ENCODE measurements at places on chromosomes 4 and X.

DNA sequence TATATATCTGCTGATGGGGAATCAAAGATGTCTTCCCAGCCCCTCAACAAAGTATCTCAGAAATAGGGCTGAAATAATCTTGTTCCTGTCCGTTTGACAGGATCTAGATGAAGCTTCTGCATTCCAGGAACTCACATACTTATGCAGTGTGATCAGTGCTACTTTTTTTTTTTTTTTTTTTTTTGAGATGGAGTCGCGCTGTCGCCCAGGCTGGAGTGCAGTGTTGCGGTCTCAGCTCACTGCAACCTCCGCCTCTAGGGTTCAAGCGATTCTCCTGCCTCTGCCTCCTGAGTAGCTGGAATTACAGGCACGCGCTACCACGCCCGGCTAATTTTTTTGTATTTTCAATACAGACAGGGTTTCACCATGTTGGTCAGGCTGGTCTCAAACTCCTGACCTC lies 36.4 kb downstream of the DHX15 start:
- DNase-seq: no peak

DNA sequence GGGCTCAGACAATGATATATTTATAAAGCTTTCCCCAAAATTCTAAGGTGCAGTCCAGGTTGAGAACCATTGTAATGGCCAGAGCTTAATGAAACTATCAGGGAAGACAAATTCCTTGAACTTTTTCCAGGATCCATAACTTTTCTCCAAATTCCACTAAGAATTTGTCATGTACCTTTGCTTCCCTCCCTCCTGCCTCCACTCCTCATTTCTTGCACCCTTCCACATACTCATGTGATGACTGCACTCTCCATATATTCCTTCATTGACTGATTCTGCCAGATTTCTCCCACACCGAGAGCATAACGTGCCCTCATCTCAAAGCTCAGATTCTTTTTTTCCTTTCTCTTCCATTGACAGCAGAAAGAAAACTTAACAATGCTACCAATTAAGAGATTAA lies 20.9 kb upstream of the AMELX start:
- DNase-seq: no peak

DNA sequence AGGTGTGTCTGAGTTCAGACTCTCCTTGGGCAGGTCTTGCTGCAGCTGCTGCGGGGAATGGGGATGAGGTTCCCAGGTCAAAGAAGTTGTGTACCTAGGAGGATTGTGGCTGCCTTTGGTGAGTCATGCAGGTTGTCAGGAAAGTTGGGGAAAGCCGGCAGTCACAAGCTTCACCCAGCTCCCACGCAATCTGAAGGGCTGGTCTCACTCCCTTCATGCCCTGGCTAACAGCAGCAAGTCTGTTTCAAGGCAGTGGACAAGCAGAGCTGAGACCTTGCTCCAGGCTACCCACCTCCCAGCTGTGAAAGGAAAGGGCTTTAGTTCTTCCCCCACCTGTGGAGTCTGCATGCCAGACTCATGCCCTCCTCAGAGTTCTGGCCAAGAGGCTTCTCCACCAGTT lies 287.2 kb downstream of the DTHD1 start:
- DNase-seq: no peak

DNA sequence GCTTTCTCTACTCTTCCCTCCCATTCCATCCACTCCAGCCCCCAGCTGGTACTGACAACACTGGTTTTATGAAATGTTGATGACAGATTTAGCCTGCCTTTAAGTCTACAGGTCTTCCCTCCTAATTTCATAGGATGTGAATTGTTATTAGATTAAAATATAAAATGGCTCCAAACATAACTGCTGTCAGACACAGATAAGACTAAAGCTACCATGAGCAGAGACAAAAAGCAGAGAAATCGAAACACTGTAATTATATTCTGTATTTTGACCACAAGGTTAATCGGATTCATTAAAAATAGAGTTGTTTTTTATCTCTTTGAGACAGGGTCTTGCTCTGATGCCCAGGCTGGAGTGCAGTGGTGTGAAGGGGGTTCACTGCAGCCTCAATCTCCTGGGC lies 28.3 kb downstream of the SEC24D start:
- no peak for DNase-seq

GRCh38 chr4:12579172-12579571 lies 905.0 kb downstream of the RAB28 start:
- no peak for DNase-seq

DNA sequence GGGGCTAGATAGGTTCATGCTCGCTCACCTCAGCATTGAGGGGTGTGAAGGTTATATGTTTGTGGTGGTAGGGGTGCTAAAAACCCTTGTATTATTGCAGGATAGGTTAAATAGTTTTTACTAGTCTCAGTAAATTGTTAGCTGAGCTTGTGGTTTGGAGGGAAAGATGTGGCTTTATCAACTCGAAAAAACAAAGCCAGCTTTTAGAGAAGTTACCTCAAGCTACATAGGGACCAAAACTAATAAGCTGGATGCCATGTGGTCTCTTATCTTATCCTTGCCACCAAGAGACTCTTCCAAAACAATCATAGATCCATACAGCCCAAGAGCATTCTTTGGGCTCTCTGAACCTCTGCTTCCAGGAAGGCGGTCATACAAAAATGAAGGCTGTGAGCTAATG lies 29.2 kb downstream of the MSN start:
- no peak for DNase-seq

DNA sequence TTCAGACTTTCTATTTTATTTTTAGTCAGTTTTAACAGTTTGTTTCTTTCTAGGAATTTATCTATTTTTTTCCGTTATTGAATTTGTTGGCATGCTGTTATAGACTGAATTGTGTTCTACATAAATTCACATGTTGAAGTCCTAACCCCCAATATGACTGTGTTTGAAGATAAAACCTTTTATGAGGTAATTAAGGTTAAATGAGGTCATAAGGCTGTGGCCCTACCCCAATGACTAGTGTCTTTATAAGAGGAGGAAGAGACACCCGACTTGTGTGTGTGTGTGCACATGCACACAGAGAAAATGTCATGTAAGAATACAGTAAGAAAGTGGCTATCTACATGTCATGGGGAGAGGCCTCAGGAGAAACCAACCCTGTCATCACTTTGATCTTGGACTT lies 146.3 kb downstream of the BRWD3 start:
- no peak for DNase-seq

DNA sequence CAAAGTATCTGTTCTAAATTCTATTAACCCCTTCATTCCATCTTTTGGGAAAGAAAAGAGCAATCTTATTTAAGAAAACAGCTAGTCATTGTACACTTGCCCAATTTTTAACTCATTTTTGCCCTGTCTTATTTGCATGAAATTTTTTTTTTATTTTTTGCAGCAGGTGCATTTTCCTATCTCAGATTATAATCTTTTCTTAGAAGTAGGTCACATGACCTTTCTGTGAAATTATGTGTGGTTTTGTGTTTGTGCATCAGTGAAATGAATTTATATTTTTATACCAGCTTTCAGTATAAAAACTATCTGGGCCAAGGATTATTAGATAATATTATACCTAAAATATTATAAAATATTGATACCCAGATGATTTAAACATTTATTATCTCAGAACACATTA lies 145.6 kb downstream of the INPP4B start:
- no peak for DNase-seq

GRCh38 chr4:181950372-181951127 lies 292.7 kb upstream of the TENM3 start:
- no peak for DNase-seq

- DNase-seq: no peak
Measured at GRCh38 chr4:163048447-163048846, 118.2 kb downstream of the NAF1 start.

DNA sequence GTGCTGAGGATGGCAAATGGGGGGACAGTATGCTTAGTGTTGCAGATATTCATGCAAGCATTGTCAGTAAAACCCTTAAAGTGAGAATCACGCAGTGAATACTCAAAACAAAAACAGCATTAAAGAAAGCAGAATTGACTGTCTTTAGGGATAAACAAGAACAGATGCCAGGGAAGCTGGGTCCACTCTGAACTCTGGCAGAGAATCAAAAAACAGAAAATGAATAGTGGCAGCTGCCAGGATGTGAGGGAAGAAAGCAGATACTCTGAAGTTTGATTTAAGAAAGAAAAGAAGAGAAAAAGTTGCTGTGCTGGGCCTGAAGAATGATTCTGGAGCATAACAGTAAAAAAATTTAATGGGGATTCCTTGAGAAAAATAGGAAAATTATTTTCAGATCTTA lies 131.5 kb downstream of the GABRA2 start:
- no peak for DNase-seq

DNA sequence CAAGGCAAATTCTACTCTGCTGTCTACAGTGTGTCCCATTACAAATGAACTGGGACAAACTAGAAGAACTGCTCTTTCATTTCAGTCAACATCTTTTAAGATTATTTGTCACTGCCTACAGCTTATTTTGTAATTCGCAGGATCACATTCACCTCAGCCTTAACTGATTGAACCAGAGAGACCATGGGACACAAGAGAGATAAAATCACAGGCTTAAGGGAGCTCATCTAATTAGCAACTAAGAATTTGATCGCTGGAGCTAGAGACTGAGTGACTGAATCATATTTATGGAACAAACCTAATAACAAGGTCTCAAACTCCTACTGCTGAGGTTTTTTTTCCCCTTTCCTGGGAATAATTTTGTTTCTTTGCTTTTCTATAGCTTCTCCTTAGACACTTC lies 898.2 kb downstream of the PCDH18 start:
- DNase-seq: no peak

GRCh38 chr4:146654687-146655520 lies 16.2 kb downstream of the POU4F2 start:
- no peak for DNase-seq

DNA sequence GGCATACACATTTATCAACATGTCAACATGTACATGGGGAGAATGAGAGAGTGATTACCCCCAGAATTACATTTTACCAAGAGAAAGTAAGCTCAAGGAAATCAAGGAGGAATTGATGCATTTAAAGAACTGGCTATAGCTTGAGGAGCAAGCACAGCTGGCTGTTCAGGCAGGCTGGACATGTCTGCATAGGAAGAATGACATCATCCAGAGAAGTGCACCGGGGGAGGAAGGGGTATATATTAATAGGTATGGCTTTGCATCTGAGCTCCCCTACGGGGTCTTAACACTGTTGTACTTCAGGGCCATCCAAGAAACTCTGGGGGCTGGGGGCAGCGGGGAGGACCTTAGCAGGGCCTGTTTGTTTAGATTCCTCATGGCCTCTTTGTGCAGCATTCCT lies 222.4 kb upstream of the VCX start:
- DNase-seq: no peak

GRCh38 chrX:1244164-1245076 lies 24.2 kb upstream of the CSF2RA start:
- DNase-seq: no peak

DNA sequence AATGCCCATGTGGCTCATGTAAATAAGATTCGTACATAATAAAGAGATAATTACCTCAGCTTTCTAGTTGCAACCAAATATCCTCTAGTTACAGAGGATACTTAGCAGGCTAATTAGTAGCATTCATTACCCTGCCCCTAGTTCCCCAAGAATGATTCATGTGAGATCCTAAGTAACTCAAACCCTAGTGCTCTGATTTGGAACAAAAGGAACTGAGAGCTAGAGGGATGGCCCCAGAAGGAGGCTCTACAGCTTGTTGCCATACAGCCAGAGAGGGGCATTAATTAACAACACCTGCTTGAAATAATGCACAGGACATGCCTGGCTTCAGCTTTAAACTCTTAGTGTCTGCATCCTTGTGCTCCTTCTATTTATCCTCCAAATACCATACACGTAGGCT lies 32.6 kb upstream of the CBR4 start:
- DNase-seq: no peak

DNA sequence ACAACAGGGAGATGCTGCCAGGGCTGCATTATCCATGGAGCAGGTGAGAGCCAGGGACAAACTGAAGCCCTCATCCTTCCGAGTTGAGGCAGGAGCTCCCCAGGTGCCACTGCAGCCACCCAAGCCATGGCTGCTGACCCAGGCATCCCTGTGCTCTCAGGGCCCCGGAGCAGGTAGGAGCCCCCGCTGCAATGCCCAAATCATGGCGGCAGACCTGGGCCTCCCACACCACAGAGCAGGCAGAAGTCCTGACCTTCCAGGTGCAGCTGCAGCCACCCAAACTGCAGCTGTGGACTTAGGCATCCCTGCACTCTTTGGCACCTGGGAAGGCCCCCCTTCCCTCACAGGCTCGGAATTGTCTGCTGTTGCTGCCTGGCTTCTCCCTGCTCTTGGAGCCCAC lies 443.6 kb downstream of the ARAP2 start:
- no peak for DNase-seq

DNA sequence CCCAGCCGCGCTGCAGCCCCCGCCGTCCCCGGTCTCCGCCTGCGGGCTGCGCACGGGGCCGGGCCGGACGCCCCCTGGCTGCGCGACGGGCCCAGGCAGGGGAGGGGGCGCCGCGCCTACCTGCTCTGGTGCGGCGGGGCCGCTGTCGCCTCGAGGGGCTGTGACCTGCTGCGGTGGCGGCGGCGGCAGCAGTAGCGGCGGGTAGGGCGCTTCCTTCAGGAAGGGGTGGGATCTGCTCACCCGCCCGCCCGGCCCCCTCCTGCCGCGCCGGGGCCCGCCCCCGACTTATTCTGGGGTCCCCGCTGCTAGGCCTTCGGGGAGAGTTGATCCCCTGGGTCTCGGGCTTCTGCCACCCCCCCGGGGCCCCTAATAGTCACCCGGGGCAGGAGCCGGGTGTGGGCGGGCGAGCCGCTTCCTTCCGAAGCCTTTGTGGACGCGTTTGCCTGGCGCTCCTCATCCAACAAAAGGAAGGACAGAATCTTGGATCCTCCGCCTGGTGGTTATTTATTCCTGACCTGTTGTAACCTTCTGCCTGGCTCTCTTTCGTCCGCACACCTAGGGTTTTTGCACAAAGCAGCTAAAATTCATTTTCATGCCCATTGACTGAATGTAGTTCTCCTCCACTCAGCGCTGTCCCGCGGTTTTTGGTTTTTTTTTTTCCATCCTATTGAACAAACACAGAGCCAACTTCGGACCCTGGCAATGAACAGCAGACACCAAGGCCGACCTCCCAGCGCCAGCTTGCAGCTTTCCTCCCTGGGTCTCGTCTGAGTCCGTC lies at the start of gene TMEM150C:
TSS of gene TMEM150C (minus strand) at position 203 of the 778 bp plus-strand sequence. CDS start 57,331 bp downstream, outside the sequence.
- no peak for DNase-seq

DNA sequence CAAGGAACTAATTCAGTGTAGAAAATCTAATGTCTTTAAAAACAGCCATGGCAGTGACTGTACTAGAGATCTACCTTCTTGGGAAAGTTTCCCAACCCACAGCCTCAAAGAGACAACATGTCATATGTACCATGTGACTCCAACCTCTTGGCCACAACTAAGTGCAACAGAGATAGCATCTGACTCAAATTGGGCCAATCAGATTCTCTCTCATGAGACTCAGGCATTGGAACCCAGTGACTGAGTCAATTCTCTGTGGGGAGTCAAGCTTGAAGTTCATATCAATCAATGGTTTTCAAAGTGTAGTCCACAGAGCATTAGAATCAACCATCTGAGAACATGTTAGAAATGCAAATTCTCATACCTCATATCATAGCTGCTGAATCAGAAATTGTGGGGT lies 123.3 kb downstream of the MBNL3 start:
- no peak for DNase-seq

GRCh38 chrX:46838486-46838870 lies 1.6 kb downstream of the RP2 start:
- DNase-seq: no peak

Data from stimulated activated CD4-positive, alpha-beta T cell treated with anti-CD3 and anti-CD28 coated beads, TNF-alpha, amount 100 ng/mL, for 4 hours (primary cell).